ENCODE measurements at places on chromosomes 6 and 20. TPM values are rescaled to one million over a fixed set of nuclear protein-coding genes. Genes with fewer than 3 reads are reported as not detected.
A peak's percentile ranks its signal among the peaks of the same experiment; 100 is the strongest.

Gene KHDC1L
- total RNA-seq: not detected

Gene CALHM4
- not detected for total RNA-seq

- DNase-seq: no peak
Measured at GRCh38 chr6:137879299-137879698, 12.2 kb downstream of the TNFAIP3 start.

GRCh38 chr6:21749754-21750153, 156.2 kb downstream of the SOX4 start:
- no peak for DNase-seq

DNA sequence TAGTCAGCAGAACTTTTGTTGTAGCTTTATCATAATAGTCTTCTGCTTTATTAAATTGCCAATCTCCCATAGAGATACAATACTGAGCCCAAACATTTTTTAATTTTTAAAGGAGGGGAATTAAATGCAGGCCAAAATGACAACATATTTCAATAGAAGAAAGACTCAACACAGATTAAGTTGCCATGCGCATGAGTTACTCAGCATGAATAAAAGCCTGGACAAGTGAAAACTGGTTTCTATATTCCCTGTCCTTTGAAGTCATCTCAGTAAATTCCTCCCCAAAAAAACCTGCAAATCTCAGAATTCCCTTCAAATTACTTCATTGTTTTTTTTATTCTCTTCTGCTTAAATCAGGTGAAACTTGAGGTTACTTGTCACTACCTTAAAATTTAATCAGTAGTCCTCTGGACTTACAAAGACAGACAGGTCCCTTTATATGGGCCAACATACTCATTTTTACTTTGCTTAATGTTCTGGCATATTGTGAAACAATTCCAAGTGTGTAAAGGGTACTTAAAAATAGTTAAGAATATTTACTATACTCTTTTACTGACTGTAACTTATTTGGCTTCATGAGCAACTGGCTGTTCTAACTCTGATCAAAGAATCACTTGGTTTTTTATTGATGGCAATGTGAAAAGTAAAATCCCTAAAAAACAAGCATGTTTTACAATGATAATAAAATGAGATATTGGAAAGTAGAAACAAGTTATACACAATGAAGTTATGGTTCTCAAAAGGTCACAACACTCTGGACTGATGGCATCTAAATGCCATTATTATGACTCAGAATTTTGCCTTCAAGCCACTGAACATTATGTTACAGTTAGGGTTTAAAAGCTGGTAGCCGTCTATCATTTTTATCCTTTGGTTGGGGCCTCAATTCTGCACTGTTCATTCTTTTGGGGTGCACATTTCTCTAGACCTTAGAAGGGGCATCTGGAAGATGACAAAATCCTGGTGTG, 49.9 kb upstream of the COL21A1 start:
- DNase-seq: no peak

GRCh38 chr6:162605881-162606280, 121.7 kb downstream of the PRKN start:
- no peak for DNase-seq

GRCh38 chr20:23011008-23011721, 23.9 kb upstream of the SSTR4 start:
- no peak for DNase-seq

GRCh38 chr6:100979267-100979666, 98.1 kb upstream of the ASCC3 start:
- no peak for DNase-seq

DNA sequence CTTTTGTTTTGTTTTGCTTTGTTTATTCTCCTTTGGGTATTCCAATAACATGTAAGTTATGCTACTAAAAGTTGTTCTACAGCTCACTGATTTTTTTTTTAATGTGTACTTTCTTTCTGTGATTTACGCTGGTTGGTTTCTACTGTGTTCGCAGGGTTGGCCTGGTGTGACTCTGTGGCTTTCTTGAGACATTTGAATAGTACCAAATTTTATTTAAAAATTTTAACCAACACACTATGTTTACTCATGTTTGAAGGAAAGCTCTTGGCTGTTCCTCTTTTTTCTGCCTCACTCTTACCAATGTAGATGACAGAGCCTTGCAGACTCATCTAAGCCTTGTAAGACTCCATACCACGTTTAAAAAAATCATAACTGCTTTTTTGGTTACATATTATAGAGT, 1784.9 kb upstream of the DEFB115 start:
- DNase-seq: no peak

DNA sequence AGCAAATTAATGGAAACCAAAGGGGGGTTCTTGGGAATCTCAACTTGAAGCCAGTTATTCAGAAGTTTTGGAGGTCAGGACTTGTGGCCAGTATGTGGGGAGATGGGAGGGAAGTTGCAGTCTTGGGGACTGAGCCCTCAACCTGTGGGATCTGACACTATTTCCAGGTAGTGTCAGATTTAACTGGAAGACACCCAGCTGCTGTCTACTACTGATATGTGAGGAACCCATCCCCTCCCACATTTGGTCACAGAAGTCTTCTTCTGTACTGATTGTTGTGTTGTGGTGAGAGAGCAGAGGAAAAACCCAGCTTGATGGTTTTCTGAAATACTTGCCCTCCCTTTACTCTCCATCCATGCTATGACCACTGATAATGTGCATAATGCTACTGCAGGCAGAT, 134.0 kb downstream of the QRSL1 start:
- DNase-seq: no peak

DNA sequence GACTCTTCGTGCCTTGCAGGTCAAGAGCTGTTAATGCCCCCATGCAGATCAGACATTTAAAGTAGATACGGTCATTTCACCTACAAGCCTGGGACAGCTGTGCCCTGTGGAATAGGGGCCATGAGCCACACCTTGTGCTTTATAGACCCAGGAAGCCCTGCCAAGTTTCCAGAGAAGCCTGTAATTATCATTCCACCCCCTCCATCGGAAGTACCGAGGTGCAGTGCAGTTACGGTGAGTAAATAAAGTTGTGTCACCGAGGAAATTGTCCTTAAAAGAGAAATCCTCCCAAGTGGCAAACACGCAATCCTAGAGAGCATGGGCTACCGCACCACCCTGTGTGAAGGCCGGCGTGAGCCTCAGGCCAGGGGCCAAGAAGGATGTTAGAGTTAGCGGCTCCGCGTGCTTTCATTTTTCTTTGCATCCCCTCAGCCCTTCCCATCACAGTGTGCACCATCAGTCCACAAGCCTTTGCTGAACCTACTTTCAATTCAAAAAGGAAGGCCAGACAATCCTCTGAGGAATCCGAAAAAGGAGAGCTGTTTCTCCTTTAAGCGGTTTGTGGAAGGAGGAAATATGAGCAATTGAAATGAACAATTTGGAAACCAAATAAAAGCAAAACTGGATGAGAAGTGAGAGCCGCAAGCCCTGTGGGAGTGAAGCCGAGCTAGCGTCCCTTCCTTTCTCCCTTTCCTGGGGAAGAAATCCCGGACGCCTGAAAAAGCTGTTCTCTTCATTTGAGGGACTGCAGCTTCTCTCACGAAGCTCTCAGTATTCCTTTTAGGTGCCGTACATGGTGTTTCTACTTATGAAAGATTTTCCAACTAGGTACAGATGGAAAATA, 183.3 kb upstream of the PDE10A start:
- DNase-seq: no peak

DNA sequence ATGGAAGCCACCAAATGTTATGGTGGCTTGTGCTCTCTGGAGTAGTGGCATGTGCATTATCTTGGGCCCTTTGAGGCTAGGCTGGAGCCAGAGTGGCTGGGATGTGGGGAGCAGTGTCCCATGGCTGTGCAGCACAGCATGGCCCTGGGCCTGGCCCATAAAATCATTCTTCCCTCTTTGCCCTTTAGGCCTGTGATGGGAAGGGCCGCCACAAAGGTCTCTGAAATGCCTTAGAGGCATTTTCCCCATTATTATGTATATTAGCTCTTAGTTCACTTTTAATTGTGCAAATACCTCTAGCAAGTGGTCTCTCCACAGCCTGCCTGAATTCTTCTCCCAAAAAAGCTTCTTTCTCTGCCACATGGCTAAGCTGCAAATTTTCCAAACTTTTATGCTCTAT, 297.3 kb upstream of the IRAK1BP1 start:
- DNase-seq: no peak

GRCh38 chr6:116412270-116412669, 41.5 kb downstream of the DSE start:
- no peak for DNase-seq

DNA sequence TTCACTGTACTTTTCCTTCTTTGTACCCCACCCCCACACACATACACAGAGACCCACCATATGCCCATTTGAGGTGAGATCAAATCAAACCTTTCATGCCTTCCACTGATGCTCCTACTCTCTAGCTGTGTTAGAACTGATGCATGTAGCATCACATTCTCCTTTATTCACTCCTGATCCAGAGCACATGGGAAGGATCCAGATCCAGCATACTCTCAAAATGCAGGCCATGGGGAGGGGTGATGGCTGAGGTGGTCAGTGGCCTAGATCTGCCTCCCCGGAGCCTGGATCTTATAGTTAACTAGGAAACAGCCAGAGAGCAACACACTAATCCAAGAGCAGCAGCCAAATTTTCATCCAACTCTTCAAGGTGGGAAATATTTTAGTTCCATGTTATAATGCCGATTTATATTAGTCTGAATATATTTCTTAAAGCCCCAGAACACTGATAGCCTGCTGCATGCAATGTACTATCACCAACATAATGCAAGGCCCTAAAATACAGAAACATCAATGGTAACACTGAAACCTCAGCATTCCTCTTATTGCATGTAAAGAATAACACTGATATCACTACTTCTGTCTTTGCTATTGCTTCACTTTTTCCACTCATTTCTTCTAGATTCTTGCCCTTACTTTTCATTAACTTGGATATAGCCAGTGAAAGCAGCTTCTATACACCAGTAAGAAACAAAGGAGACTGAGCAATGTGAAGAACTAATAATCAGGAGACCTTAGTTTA, 126.8 kb upstream of the BEND6 start:
- DNase-seq: no peak

DNA sequence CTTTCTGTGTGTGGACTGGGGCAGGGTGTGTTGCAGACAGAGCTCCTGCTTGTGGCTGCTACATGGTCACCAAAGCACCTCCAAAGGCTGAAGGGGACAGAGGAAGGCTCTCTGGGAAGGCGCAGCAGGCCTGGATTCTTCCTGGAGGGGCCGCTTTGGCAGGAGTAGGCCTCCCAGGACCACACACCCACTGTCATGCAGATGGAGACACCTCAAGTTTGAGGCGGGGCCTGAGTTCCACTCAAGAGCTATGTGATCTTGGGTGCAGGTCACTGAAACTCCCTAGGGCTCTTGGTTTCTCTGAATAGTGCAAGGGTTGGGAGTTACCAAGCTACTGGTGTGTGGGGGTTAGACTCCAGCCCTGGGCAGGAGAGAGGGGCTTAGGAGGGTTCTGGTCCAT, 27.9 kb downstream of the EFCAB8 start:
- no peak for DNase-seq

DNA sequence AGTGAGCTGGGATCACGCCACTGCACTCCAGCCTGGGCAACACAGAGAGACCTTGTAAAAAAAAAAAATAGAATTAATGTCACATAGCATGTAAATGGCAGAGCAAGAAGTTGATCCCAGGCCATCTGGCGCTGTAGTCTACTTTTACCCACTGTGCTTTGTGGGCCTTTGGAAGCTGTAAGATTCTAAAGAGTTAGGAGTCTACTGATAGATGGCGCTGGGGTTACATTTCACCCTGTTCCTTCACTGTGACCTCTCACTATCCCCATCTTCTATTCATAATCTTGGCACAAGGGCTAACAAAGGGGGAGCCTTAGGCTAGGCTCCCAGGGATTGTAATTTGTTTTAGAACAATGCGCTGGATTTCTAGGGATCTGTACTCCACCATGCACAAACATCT, 24.4 kb downstream of the SIRPD start:
- DNase-seq: no peak

DNA sequence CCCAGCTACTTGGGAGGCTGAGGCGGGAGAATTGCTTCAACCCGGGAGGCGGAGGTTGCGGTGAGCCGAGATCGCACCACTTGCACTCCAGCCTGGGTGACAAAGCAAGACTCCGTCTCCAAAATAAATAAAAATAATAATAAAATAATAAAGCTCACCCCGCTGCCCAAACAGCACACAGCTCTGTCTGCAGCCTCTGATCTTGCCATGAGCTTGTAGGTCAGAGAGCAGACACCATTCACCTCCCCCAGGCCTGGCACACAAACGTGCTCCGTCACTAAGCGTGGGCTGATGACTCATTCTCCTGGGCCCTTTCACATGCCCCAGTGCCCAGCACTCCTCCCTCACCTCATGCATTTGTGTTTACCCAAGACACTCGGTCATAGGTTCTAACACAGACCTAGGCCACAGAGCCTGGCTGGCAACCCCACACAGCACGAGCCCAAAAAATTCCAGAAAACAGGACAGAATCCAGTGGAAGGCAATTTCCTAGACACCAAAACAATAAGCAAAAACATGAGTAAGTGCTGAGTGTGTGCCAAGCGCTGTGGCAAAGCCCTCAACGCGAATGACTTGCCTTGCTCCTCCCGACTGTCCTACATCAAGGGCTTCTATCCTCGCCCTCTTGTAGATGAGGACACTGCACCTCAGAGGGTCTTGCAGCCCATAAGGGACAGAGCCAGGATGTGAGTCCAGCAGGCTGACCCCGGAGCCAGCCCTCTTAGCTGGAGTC, 18.0 kb downstream of the ATP9A start:
- no peak for DNase-seq

- DNase-seq: no peak
Measured at GRCh38 chr6:111195656-111196055, 108.4 kb downstream of the SLC16A10 start.

GRCh38 chr6:142802124-142802523, 142.9 kb downstream of the HIVEP2 start:
- DNase-seq: peak; percentile 45

GRCh38 chr20:20096421-20096820, 44.1 kb downstream of the CFAP61 start:
- DNase-seq: no peak

- DNase-seq: no peak
Measured at GRCh38 chr6:160678744-160679401, 14.8 kb upstream of the LPA start.

- no peak for DNase-seq
Measured at GRCh38 chr6:118931436-118931835, 3.5 kb downstream of the MCM9 start.

GRCh38 chr6:53918854-53919510, 124.2 kb downstream of the LRRC1 start:
- DNase-seq: no peak

- no peak for DNase-seq
Measured at GRCh38 chr6:46184114-46184513, 13.3 kb upstream of the ENPP5 start.

GRCh38 chr6:135280375-135281136, 99.4 kb downstream of the MYB start:
- no peak for DNase-seq
